Esophagus squamous epithelium (tissue), 5 donors: ENCODE measurements at places on chromosomes 5 and 9.

- DNase-seq = no peak
These were observed 168.4 kb upstream of the MPDZ start for GRCh38 chr9:13447843-13448422.

GRCh38 chr9:131113655-131114054 is 11.7 kb upstream of the NUP214 start:
- DNase-seq = no peak

DNA sequence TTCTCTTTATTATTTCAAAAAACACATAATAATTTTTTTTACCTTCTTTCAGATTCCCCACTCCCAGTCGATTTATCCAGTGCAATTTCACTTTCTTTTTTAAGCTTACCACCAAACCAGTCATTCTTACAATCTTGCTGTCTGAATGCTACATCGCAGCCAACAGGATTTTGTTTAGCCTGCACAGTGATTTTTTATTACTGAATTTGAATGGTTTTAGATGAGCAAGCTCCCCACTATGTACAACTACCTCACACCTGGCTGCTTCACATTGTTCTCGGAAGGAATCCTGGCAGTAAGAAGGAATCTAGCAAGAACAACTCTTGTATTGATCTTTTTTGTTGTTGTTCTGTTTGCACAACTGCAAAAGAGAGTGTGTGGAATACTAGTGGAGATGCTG is 668.1 kb upstream of the WWC1 start:
- DNase-seq = no peak

DNA sequence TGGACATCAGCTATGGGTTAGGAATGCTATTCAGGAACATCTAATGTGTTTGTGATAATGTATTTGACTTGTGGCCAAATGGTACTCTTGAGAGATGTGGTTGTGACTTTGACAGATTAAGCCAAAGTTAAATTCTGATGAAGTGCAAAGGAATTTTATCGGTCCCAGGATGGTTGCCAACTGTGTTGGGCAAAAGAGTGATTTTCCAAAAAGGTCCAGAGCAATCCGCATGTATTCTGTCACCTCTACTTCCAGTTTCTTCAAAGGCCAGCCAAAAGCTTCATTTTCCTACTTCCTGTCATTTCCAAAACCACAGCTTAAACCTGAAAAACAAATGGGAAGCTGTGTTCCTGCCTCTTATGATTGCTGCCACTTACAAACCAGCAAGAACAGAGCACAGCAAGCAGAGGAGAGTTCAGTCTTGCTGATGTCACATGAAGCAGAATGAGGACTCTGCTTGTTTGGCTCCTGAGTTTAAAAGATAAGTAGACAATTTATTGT is 59.8 kb downstream of the MARCHF3 start:
- DNase-seq = no peak

DNA sequence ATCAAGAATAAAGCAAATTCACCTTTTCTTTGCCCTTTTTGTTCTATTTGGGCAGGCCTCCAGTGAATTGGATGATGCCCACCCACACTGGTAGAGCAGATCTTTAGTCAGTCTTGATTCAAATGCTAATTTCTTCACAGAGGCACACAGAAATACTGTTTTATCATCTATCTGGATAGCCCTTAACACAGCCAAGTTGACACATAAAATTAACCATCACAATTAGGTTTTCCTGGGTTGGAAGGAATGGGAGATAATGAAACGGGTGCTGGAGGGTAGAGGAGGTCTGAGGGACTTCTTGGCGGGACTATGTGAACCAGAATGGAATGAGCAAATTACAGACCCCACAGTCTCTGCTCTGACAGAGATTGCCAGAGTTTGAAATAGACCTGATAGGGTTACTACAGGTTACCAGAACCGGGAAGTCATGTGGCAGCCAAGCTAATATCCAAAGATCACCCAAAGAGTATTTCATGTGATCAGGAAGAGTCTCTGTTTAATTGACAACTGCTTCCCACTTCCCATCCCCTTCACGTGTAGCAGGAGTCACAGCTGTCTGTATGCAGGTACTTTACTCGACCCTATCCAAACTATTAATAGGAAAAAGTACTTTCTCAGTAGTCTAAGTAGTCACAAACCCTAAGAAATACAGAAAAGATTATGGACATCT is 20.0 kb upstream of the TMEM161B start:
- no peak for DNase-seq

- no peak for DNase-seq
These were observed 96.5 kb downstream of the PBX3 start for GRCh38 chr9:125843646-125844045.

DNA sequence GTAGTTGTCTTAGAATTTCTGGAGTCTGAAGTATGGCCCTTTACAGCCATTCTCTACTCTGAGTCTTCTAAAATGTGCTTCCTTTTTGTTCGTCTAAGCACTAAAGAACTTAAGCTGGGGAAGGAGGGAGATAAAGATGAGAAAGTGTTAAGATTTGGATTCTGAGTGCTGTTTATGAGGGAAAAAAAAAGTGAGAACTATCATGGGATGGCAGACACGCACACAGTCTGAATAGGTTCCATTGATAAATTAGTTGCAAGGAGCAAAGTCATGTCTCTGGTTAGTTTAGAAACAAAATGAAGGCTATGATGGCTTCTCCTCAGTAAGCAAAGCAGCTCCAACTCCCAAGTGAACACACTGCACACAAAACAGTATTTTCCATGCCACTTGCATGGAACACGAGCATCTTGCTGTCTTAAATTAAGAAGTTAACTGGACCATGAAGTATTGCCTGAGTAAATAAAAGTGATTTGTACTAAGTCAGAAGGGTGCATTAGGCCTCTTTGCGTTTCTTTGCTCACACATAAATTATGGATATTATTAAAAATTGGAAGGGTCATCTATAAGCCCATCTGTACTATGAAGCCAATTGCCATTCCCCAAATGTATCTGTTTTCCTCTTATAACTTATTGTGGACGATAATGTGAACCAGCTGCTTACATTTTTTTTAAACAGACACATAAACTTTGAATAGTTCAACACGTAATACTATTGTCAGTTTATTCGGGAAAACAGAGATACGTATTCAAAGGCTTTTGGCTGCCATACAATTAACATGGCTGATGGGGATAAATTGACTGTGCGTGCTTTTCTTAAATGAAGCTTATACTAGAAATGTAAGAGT is 199.3 kb downstream of the SGCD start:
- no peak for DNase-seq

GRCh38 chr9:69894720-69895119 is 74.1 kb downstream of the CFAP95 start:
- DNase-seq = no peak

DNA sequence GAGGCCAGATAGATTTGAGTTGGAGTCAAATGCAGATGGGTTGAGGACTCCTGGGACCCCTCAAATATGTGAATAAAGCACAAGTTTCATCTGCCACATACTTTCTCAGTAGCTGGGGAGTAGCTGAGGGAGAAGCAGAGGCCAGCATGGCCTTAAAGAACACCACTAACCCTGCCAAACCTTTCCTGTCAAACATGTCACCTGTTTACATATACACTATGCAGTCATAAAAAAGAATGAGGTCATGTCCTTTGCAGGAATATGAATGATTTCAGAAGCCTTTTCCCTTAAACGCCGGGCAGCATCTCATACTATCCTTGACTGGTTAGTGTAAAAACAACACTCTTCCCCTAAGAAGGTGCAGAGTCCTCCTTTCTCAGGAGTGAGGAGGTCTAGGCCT is 25.2 kb upstream of the HSD17B4 start:
- DNase-seq = no peak

GRCh38 chr9:70291446-70291845 is 32.7 kb downstream of the SMC5 start:
- no peak for DNase-seq
